Stimulated activated naive CD4-positive, alpha-beta T cell (primary cell): ENCODE measurements at places on chromosomes 3 and 15.

DNA sequence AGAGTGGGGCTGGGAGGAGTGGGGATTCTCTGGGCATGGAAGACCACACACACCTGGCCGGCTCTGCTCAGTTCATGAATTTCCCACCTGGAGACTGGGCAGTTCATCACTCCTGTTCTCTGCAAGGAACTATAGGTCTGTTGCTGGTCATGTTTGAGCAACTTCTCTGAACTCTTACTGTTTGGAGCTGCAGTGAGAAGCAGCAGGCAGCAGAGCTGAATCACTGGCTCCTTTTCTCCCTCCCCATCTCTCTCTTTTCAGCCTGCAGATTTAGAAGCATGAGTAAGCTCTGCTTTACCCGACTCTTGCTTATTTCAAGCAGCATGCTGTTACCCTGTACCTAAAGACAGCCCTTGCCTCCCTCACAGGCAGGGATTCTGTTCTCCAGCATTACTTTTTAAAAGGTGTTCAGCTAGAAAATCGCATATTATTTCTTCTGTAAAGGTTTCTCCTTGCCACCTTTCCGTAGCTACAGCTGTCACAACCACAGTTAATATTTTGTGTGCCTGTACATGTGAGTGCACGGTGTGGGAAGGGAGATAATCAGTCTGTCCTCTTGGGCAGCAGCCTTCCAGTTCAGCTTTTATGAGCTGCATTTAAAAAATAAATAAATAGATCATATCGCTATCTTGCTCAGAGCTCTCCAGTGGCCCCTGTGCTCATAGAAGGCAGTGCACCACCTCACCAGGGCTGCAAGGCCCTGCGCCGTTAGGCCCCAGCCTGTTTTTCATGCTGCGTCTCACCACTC, 131.6 kb downstream of the CHCHD6 start:
- DNase-seq, result no peak

GRCh38 chr3:157063926-157064325, 96.0 kb downstream of the CCNL1 start:
- no peak for DNase-seq

GRCh38 chr3:127342735-127343134, 54.9 kb upstream of the PRR20G start:
- no peak for DNase-seq

DNA sequence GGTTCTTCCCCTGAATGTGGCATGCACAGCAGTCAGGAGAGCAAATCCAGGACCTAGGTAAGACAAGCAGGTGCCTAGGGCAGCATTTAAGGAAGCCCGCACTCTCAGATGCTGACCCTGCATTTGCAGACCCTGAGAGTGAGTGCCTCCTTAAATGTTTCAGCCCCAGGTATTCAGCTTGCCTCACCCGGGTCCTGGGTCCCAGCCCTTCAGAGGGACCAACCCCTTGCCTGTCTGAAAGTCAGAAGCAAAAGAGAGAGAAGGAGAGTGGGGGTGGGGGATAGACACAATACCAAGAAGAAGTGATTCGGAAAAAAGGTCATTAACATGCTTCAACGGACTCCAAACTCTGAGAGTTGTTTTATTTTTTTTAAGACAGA, 75.0 kb downstream of the MEGF11 start:
- no peak for DNase-seq

DNA sequence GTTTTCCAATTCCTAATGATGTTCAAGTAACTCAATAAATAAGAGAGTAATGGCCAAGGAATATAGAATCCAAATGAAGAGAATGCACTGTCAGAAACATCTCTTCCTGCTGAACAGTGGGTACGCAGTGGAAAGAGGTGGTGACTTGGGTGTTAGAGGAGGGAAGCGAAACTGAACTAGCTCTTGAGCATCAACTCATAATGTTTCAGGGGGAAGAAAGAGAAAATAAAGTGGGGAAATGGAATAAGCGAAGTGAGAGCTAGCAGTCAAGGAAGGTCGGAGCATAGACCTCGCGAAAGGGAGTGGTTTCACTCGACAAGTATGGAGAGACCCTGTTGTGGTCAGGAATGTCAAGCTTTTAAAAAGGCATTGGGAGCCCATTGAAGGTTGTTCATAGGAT, 309.5 kb downstream of the GAP43 start:
- DNase-seq, result no peak

DNA sequence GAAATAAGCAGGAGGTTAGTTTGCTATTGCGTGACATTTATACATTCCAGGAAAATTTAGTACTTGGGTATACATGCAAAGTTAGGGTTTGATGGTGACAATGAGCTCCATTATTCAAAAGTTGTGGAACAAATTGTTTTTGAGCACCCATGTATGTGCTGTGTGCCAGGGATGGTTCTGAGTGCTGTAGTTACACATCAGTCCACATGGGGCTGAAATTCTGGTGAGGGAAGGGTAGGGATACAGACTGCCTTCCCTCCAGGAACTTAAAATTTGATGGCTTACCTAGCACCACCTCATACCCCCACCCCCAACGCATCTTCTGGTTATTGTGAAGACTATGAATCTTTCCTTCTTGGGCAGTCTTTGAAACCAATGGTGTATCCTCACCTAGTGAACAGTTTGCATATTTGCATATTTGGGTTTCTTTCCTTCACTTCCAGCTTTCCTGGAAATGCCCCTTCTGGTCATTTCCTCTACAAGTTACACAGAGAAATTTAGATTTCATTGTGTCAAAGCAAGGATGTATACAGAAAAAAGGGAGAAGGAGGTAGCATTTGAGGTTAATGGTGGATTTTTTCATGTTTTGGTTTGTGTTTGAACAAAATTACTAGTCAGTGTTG, 222.0 kb upstream of the IL12A start:
- no peak for DNase-seq

DNA sequence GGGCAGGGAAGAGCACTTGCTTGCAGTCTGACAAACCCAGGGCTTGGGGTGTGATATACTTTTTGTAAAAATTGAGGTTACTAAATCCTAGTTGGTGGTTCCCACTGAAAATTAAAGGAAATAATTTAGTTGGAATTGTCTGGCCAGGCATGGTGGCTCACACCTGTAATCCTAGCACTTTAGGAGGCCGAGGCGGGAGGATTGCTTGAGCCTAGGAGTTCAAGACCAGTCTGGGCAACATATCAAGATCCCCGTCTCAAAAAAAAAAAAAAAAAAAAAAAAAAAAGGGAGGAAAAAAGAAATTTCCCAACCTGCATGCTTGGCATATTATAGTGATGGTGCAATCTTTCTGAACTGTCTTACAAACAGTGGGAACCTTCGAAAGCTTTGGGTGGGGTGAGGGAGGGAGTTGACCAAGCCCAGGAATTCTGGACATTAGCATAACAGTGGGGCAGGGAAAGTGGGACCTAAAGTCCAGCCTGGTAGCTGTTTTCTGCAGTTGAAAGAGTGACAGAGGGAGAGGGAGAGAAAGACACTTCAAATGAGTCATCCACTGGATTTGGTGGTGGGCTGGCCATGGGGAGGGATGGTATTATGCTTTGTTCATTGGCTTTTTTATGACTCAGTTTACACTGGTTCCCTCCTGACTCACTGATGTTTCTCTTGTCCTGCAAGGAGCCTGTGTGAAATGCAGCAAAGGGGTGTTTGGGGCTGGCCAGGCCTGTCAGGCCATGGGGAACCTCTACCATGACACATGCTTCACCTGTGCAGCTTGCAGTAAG, 41.1 kb downstream of the LIMD1 start:
- DNase-seq, result no peak

- DNase-seq, result no peak
These were observed 13.2 kb downstream of the AAGAB start for GRCh38 chr15:67241132-67241855.

DNA sequence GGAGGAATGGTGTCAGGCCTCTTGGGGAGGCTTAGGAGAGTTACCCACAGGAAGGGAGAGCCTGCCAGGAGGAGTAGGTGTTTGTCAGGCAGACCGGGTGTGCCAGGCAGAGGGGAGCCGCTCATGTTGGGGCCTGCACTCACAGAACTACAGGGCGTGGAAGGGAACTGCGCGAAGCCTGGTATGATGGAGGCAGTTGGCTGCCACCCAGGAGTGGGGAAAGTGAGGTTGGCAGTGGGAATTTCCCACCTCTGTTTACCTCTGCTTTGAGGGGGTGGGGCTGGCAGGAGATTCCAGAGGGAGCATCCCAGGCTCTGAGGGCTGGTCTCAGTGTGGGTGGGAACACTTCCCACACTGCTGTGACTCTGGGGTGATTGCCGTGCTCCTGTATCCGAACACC, 99.9 kb downstream of the SLCO3A1 start:
- DNase-seq, result no peak

DNA sequence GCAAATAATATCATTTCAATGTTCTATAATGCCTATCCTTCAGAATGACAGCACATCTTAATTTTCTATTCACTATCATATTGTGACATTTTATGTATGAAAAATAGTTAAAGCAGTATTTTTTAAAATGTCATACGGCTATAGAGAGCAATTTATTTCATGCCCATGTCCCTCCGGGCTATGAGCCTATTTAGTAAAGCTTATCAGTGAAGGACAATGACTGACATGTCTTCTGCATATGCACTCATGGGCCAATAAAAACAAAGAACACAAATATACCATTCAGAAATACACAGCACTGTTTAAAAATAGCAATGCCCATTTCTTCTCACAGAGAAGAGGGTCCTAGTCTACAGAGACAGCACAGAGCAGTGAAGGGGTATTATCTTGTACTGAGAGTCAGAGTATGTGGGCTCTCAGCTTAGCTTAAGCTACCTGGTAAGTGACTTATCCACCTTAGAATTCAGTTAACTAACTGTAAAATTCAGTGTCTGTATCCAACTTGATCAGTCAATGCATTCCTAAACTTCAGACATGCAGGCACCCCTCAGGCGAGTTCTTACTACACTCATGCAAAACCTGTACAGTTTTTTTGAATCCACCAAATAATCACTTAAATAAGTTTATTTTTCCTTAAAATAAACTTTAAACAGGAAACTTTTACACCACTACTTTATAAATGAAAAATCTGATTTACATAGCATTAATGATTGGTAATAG, 9.0 kb downstream of the GOLIM4 start:
- no peak for DNase-seq

- no peak for DNase-seq
These were observed 41.6 kb downstream of the MB21D2 start for GRCh38 chr3:192875971-192876565.

DNA sequence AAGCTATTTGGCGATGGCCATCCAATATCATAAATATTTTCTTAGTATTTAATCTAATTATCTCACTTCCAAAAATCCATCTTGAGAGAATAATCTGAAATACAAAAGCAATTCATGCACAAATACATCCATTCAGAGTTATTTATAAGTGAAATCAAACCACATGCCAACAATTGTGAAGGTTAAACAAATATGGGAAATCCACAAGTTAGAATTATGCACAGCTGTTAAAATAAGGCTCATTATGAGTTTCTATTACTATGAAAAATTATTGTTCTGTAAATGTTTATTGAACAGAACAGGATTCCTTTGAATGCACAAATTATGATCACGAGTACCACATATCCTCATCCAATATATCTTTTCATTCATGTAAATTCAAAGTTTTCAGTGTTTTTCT, 267.7 kb downstream of the PLOD2 start:
- DNase-seq, result no peak

DNA sequence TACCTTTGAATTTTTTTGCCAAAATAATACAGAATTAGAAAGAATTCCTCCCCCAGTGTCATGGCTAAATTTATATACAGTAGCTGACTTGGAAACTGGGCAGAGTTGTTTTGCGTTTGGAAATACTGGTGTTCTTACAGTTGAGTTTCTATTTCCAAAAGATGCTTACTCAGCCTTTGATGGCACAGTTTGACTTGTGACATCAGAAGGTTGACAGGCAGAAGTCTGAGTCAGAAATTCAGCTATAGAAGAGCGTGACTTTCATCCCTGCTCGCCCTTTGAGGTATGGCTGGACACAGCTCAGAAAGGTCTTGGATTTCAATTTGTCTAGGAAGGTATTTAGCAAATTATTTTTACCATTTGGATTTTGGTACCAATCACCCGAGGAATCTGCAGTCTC, 175.8 kb downstream of the VGLL4 start:
- no peak for DNase-seq

- no peak for DNase-seq
These were observed 411 bp upstream of the C3orf70 start for GRCh38 chr3:185153171-185153771.

GRCh38 chr15:69513450-69513960, 60.9 kb downstream of the RPLP1 start:
- DNase-seq, result no peak

DNA sequence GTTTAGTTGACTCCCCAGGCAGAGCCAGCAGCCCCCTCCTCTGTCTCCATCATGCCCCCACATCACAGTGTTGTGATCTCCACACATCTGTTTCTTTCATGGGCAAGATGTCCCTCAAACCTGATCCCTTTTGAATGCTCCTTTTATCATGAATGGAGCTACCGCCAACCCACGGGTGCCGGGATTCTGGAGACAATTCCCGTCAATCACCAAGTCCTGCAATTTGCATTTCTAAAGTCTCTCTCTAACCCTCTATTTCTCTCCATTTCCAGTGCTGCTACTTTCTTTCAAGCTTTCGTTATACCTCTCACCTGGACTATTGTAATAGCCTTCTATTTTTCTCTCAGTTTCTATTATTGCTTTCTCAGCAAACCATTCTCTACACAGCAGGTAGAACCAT, 89.7 kb upstream of the CCNL1 start:
- DNase-seq, result no peak

DNA sequence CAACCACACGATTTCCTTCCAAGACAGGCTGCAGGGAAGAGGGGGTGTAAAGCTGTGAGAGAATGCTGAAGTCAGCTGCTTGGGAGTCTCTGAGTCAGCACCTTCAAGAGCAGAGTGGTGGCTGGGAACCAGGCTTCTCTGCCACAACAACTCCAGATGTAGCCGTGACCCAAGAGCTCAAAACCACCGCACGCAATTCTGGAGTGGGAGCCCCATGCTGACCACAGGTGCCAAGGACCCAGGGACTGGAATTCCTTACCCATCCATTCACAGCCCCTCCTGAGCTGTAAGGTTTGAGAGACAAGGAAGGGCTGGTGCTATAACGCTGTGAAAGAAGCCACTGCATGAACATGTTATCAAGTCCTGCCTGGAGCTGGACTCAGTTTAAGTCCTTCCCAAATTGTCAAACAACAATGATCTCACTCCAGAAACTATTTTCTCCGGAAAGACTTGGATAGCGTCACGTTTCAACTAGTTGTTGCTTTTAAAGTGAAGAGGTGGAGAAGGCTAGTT, 61.4 kb downstream of the UMPS start:
- DNase-seq, result no peak

- DNase-seq, result no peak
These were observed 72.9 kb downstream of the IL12A start for GRCh38 chr3:160061525-160061924.

- no peak for DNase-seq
These were observed 385.1 kb downstream of the LPP start for GRCh38 chr3:188539037-188539436.

DNA sequence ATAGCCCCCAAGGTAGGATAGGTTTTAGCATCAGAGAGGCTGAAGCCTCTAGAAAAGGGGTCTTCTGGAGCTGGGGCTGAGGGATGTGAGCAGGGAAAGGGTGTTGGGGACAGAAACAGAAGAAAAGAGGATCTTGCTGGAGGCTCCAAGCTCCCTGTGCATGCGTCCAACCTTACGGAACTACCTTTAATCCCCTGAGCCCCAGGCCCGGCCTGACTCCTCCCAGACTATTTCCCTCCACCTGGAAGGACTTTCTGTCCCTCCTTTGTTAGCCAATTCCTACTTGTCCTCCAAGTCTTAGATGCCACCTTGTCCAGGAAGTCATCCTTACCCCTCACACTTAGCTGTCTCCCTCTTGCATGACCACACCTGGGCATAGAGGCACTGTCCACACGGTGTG, 50.0 kb upstream of the VPS8 start:
- no peak for DNase-seq
